ENCODE measurements at places on chromosomes 1 and 21. TPM values are rescaled to one million over a fixed set of nuclear protein-coding genes. Genes with fewer than 3 reads are reported as not detected.
A peak's percentile ranks its signal among the peaks of the same experiment; 100 is the strongest.

DNA sequence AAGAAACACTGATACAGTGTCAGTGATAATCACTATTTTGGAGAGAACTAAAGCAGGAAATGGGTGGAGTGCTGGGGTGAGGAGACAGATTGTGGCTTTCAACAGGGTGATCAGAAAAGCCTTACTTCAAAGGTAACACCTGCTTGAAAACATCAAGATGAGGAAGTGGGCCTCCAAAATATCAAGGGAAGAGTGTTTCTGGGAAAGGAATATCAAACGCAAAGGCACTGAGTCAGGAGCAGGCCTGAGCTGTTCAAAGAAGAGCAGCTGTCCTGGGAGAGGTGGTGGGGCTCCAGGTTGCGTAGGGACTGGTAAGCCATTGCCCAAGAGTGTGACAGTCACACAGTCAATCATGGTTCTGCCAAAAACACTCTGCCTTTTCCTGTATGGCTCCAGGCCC lies 47.1 kb upstream of the ATP1A1 start:
- no peak for DNase-seq

DNA sequence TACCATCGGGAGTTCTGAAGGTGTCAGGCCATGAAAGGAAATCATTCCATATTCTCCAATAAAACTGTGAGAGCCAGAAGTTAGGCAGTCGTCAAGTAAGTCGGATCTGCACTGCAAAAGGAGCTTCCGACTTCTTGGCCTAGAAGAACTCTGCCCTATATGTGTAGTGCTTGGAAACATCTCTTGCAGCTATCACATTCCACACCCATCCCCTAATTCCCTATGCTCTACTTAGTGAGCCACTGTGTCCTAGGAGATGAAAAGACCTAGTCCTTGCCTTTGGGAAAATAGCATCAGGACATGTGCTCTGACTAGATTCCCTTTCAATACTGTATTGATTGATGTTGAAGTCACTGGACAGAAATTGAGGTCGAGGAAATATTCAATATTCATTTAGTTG lies 8.2 kb upstream of the GJA9 start:
- no peak for DNase-seq

DNA sequence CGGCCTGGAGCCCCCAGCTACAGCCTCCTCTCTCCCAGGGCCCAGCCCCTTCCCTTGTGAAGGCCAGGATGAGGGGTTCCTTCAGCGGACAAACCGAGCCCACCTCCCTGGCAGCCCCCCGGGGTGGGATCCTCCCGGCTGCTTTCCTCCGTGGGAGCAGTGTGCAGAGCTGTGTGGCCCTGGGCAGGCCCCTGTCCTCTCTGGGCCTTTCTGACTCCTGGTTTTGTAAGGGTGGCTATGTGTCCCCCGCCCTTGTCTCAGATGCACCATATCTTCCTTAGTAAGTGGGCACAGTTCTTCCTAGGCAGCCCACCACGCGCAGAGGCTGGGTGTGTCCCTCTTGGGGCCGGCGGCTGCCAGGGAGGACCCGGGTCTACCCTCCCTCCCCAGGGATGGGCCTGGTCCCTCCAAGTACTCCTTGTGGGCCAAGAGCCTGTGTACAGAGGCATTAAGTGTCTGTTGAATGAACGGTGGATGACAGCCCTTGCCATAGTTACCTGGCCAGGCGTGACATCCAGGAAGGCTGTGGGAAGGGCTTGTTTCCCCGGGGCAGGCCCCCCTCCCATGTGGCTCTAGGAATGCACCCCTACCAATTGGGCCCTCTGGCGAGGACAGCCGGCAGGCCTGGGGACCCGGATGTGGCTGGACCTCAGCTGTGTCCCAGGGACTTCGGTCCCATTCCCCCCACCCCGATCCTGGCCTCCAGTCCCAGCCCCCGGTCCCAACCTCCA lies 3.8 kb downstream of the SMIM1 start:
- DNase-seq: no peak

GRCh38 chr1:232704694-232705680 lies 75.1 kb upstream of the SIPA1L2 start:
- DNase-seq: peak; percentile 42

DNA sequence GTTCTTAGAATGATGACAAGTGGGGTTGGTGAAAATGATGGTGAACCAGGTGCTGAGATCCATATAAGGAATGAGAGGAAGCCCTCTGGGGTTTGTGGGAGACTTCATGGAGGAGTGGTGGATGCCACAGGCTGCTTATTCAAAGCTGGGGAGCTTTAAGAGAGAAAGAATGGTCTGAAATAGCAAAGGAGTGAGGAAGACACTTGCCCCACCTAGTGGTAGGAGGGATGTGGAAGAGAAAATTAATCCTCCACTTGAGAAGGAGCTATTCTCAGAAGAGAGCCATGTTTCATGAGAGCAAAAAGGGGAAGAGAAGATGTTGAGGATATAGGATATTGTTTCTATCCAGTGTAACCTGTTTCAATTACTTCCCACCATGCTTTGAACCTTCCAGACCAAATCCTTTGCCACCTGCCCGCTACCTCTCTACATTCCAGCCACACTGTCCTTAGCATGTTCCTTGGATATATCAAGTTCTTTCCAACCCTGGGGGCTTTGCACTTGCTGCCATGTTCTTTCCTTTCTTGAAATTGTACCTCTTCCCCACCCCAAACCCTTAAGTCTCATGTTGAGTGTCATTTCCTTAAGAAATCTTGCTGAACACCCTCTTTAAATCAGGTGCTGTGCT lies 19.6 kb upstream of the ZNF648 start:
- peak; percentile 16 for DNase-seq

DNA sequence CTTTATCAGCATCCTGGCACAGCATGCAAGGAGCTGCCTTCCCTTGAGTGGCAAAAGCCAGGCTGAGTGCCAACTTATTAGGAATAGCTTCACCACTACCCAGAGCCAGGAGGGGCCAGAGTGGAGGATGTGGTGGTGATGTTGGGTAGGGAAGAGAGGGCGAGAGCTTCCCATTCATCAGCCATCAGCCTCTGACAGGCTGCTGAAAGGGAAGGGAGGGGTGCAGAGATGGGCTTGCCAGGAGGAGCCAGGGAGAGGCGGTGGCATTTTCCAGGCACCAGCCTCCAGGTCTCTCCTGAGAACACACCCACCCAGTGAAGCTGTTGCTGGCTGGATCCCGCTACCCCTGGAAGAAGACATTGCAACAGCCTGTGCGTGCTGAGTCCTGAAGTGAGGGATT lies 168.5 kb downstream of the ACTL8 start:
- DNase-seq: no peak

GRCh38 chr1:215475796-215476481 lies 91.2 kb upstream of the KCTD3 start:
- no peak for DNase-seq

DNA sequence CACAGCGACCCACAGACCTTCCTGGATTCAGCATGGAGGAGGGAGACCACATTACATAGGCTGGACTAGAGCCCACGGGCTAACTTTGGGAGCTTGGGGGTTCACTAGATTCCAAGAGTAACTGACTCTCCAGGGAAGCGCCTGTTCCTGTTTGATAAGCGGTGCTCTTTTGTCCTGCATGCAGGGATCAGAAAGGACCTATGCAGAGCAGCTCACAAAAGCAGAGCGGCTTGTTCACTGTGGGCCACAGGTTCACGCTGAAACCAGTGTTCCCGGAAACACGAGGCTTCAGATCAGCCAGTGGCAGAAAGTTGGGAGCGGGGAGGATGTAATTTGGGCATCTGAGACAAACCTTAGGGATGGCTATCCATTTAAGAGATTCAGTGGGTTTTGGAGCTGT lies 403.9 kb downstream of the PCP4 start:
- no peak for DNase-seq

- DNase-seq: no peak
Measured at GRCh38 chr1:112054510-112054909, 65.0 kb upstream of the KCND3 start.

DNA sequence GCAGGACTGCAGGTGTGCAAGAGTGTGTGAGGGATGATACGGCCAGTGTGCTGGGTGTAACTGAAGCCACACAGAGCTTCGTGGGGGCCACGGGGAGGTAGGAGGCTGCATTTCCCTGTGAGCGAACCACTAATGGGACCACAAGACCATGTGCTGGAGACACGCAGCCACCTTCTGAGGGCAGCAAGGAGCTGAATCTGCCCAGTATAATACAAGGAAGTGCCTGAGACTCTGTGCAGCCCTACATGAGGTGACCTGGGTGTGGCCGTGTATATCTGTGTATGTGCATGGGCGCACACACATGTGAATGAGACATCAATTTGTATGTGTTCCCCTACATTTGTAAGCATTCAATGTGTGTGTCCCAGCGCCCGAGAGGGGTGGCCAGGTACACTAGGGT lies 50.8 kb downstream of the CHD5 start:
- no peak for DNase-seq

- no peak for DNase-seq
Measured at GRCh38 chr1:41868241-41868998, 50.3 kb downstream of the HIVEP3 start.

DNA sequence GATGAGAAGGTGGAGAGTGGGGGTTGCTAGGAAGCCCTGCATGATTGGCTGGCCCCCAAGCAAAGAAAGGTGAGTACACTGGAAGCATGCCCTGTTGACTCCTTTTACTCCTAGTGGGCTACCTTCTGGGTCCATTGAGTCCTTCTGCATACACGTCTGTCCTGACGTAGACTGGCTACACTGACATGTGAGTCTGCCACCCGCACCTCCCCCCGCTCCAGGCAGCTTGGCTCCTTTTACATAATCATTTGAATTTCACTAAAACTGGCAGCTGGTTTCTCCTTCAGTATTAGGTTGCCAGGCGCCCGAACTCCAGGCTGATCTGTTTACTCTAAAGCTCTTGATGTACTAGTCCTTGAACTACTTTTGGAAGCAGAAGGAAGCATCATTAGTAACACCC lies 8.7 kb downstream of the MRPS21 start:
- no peak for DNase-seq

- no peak for DNase-seq
Measured at GRCh38 chr21:15134701-15135470, 70.1 kb upstream of the NRIP1 start.

- no peak for DNase-seq
Measured at GRCh38 chr1:157315544-157315943, 177.3 kb upstream of the ETV3 start.

DNA sequence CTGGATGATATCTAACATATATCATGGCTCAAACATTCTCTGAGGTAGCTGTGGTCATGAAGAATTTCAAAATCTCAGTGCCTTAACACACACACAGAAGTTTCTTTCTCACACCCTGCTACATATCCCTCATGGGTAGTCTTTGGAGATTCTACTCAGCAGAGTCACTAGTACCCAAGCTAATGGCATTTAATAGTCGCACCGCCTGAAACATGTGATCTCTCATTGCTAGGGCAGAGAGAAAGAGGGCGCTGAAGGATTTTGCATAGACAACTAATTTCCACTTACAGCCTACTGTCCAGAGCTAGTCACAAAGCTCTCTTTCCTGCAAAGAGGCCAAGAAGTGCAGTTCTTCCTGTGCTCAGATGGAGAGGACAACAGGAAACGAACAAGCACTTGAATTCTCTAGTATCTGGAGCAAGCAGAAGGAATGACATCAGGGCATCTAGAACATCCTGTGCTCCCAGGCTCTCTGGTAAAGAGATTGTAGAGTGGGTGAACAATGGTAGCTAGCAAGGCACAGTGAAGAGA lies 183.4 kb upstream of the PTBP2 start:
- DNase-seq: peak; percentile 92

DNA sequence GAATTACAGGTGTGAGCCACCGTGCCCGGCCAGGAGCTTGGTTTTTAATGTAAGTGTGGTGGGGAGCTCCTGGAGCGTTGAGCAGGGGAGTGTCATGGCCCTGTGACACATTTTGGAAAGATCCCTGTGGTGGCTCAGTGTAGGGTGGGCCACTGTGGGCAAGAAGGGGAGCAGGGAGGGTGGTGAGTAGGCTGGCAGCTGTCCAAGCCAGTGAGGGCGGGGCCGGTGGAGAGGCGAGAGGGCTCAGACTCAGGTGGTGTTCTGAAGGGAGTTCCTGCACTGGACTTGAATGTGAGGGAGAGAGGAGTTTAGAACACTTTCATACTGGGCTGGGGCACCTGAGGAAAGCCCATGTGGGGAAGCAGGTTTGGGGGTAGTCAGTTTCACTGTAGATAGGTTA lies 3.1 kb upstream of the EVA1B start:
- DNase-seq: no peak

- DNase-seq: peak; percentile 39
Measured at GRCh38 chr1:245742896-245743295, 588.1 kb downstream of the KIF26B start.

DNA sequence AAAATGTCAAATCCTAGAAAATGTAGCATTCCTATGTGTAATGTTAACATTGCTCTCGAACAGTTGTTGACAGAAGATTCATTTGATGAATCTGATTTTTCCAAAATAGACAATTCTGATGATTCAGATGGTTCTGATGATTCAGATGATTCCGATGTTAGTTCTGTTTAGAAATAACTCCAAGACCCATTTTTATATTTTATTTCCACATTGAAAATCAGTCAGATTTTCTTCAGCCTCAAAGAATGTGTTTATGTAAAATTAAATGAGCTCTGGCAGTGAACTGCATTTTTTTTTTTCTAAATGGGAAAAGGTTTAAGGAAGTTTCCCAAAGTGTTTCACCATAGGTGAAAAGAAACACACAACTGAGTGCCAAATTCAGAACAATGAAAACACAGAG lies 136.5 kb downstream of the TSEN15 start:
- DNase-seq: no peak

GRCh38 chr1:100876291-100876690 lies 18.4 kb downstream of the EXTL2 start:
- DNase-seq: no peak

- peak; percentile 52 for DNase-seq
Measured at GRCh38 chr1:6384962-6385361, 8.6 kb downstream of the ACOT7 start.

DNA sequence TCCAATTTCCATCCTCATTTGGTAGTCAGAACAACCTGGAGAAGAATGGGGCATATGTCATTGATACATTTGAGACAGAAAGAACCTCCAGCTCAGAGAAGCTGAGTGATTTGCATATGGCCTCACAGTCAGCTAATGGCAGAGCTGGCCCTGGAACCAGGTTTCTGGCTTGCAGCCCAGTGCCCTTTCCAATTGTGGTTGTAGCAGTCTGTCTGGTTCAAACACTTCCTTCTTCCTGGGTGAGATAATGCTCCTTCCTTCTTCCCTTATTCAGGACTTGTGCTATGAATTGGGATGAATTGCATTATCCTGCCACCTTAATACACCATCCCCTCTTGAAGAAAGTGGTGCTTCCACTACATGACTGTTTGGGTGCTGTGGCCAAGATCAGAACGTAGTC lies 24.2 kb downstream of the SLC5A9 start:
- DNase-seq: no peak

Gene ADGRL4
- polyA plus RNA-seq: 12.8 TPM

Gene TSTD1
- 25.6 TPM for polyA plus RNA-seq

Gene DCST1
- 0.11 TPM for polyA plus RNA-seq

Gene ABCG1
- polyA plus RNA-seq: 7.7 TPM

Gene PTPRU
- 12.3 TPM for polyA plus RNA-seq

Gene IFI44L
- polyA plus RNA-seq: 2.6 TPM

Gene FLG2
- 0.03 TPM for polyA plus RNA-seq

Gene NHLH1
- 0.23 TPM for polyA plus RNA-seq

Data from muscle of back (tissue), 13 donors.